Activated naive CD8-positive, alpha-beta T cell treated with anti-CD3 and anti-CD28 coated beads, Interleukin-2, amount 10 ng/mL, durations not matched to agents 7 days and 5 days (primary cell): ENCODE measurements at places on chromosomes 1 and 21. TPM values are rescaled to one million over a fixed set of nuclear protein-coding genes. Genes with fewer than 3 reads are reported as not detected.

Gene CALML6
- not detected for total RNA-seq

Gene TACSTD2
- total RNA-seq, result not detected

Gene FCN3
- not detected for total RNA-seq

Gene KCNN3
- total RNA-seq, result not detected

Gene IGFN1
- total RNA-seq, result not detected

DNA sequence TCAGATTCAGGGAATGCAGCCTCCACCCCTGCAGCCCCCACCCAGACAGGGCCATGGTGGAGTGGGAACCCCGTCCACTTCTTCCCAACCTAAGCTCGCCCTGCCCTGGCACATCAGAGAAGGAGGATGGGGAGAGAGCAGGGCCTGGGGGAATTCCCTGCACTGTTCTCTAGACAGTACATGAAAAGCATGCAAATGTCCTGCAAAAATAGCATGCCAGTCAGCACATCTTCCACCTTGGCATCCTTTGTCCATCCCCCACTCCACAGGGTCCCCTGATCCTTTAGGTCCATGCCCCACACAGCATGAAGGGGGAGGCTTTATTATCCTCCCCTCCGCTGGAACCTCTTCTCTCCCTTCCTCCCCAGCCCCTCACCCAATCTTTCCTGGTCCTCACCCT is 35.0 kb upstream of the RD3 start:
- H3K27me3 ChIP-seq, result peaks cover 5% of the 10 kb centered on the region
- DNase-seq, result no peak
- no peak overlapping the region for H3K4me3 ChIP-seq
- H3K27ac ChIP-seq, result no peak overlapping the region
- H3K4me1 ChIP-seq, result peaks cover 14% of the 10 kb centered on the region
- no peaks in the 10 kb centered on the region for H3K36me3 ChIP-seq

- peaks cover 37% of the 10 kb centered on the region for H3K4me1 ChIP-seq
- H3K27ac ChIP-seq, result peak overlapping the region; percentile 19
- H3K4me3 ChIP-seq, result no peak overlapping the region
- H3K36me3 ChIP-seq, result peaks cover 9% of the 10 kb centered on the region
- no peaks in the 10 kb centered on the region for H3K27me3 ChIP-seq
- no peak for DNase-seq
These were observed 5.6 kb upstream of the ZNF496 start for GRCh38 chr1:247337250-247337746.

GRCh38 chr1:223774134-223774814 is 61.9 kb downstream of the CAPN2 start:
- peaks cover 13% of the 10 kb centered on the region for H3K4me1 ChIP-seq
- H3K36me3 ChIP-seq, result peaks cover 42% of the 10 kb centered on the region
- DNase-seq, result no peak

DNA sequence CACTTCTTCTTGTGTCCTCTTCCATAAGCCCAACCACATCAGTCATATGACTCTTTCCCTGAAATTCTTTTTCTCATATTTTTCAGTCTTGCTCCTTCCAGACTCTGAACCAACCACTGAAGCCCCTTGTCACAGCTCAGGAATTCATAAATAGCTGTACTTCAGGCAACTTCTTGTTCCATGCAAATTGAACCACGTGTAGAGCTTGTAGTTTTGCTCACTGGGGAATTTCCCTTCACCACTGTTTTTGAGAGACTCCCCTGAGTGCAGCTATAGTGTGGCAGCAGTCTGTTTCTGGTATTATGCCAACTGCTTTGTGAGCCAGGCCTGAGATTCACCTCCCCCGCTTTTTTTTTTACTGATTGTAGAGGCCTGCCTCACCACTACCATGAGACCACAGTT is 150.3 kb upstream of the SPAG17 start:
- no peak overlapping the region for H3K4me3 ChIP-seq
- H3K36me3 ChIP-seq, result no peaks in the 10 kb centered on the region
- DNase-seq, result no peak
- no peaks in the 10 kb centered on the region for H3K27me3 ChIP-seq
- H3K27ac ChIP-seq, result no peak overlapping the region
